ENCODE measurements at places on chromosomes 11 and 22. TPM values are rescaled to one million over a fixed set of nuclear protein-coding genes. Genes with fewer than 3 reads are reported as not detected.

GRCh38 chr11:3154001-3154599 lies 11.0 kb downstream of the OSBPL5 start:
- no peak for DNase-seq

CHADL gene
- 1.8 TPM for total RNA-seq

GGTLC2 gene
- not detected for total RNA-seq

LMO2 gene
- 0.80 TPM for total RNA-seq
